Stimulated activated effector memory CD8-positive, alpha-beta T cell treated with anti-CD3 and anti-CD28 coated beads, Interleukin-12 subunit alpha, Interleukin-12 subunit beta, amount 100 ng/mL, for 72 hours (primary cell): ENCODE measurements at places on chromosomes 4 and X.
A peak's percentile ranks its signal among the peaks of the same experiment; 100 is the strongest.

DNA sequence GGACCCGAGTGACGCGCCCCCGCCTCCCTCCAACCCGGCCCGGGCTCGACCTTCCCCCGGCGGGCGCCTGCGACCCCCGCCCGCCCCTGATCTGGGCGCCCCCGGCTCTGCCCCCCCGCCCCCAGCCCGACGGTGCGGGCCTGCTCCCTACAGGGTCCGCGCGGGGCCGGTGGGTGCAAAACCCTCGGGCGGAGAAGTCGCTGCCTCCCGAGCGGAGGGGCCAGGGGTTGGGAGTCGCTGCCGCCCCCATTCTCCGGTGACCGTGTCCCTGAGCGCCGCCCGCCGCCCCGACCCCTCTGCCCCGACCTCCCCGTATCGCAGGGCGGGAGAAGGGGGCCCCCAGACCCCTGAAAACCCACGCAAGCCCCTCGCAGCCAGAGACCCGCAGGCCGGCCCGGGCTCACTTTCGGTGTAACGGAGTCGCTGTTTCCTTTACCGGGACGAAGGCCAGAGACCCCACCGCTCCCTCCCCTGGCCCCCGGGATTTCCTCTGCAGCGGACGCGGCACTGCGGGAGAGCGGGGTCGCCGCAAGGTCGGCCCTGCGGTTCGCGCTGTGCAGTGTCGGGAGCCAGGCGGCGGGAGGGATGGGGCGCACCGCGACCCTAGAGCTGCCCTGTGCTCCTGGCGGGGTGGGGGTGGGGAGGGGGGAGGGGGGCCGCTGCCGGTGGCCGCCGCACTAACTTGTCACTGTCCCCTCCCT lies 729 bp upstream of the CPLX1 start:
- DNase-seq, result no peak

DNA sequence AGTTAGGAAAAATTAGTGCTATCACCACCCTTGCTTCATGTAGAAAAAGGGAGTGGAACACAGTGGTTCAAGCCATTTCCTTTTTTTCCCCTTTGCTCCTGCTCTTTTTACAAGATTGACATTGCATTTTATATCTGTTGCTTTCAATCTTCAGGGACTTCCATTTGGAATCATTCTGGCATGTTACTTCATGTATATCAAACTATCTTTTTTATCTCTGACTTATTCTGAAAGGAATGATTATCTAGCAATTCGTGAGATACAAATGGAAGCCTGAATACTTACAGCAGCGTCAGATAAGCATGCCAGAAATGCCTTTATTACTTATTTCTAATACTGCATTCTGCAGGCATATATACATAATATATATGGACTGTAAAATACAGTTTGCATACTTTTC lies 20.4 kb downstream of the ADGRL3 start:
- no peak for DNase-seq

GRCh38 chrX:149650162-149650561 lies 18.6 kb upstream of the TMEM185A start:
- no peak for DNase-seq

DNA sequence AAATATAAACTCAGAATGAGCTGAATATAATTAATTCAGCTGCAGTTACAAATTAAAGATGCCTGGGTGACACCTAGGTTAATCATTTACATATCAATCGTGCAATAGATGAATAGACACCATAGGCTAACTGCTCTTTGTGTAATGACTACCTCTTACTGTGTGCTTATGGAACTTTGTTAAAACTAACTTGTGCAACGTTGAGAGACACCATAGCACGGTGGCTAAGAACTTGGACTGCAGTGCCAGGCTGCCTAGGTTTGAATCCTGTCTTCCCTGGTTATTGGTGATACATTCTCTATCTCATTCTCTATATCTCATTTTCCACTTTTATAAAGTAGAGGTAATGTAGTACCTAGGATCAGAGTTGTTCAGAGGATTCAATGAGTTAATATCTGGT lies 46.9 kb downstream of the SMAD1 start:
- DNase-seq, result no peak

DNA sequence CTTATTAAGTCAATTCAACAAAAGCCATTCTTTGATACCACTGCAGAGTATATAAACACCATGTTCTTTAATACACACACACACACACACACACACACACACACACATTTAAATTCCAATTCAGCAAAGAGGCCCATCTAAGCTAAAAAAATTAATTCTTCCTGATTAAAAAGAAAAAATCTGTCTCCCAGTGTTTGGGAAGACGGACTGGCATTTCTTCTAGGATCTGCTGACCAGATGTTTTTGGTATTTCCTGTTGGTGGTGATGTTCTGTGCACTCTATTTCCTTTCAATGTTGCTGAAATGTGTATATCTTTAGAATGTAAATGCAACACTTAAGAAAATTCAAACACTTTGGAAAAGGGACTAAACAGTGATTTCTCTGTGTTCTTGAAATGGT lies 243.8 kb downstream of the THOC2 start:
- DNase-seq, result no peak

DNA sequence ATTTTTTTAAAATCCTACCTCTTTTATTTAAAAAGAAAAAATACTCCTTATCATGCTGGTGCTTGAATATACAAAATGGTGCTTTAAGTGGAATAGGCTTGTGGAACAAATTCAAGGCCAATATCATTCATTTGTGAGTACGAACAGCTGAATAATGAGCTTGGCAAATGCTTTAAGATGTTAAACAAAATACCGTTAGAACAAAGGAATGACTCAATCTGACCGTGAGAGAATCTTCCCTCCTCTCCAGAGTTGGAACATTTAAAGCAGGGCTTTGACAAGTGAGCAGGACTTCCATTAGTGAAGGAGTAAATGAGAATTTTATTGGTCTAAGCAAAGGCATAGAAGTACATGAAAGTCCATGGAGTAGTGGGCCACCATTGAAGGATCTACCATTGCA lies 74.5 kb downstream of the DCLK2 start:
- no peak for DNase-seq

DNA sequence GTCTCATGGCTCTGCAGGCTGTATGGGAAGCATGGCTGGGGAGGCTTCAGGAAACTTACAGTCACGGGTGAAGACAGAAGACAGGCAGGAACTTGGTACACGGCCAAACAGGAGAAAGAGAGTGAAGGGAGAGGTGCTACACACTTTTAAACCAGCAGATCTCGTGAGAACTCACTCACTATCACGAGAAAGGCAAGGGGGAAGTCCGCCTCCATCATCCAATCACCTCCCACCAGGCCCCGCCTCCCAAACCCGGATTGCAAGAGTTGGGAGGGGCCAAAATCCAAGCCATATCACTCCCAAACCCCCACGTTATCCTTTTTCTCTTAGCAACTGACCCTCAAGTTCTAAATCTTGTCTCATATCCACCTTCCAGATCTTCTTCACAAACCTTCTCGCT lies 1710.5 kb upstream of the TENM3 start:
- DNase-seq, result no peak

GRCh38 chr4:6290769-6291547 lies 21.3 kb downstream of the WFS1 start:
- DNase-seq, result no peak

DNA sequence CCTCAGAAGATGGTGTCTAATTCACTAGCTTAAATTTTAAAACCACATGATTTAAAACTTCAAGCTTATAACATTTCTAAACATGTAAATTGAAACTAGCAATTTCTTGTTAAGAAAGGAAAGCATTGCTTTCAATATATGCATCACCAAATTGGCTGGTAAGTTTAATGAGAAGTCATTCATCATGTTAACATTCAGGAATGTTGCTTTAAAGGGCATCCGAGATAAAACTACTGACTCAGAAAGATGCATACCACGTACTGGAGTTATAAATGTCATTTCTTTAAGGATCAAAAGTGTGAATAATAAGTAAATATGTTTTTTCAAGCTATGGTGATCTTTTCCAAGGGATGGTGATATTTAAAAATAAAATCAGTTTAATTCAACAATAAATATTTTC lies 83.3 kb upstream of the VCX2 start:
- no peak for DNase-seq

GRCh38 chr4:71866212-71866885 lies 82.5 kb upstream of the GC start:
- DNase-seq, result no peak

- DNase-seq, result no peak
These were observed 301.1 kb downstream of the ARHGAP24 start for GRCh38 chr4:85776096-85776495.

DNA sequence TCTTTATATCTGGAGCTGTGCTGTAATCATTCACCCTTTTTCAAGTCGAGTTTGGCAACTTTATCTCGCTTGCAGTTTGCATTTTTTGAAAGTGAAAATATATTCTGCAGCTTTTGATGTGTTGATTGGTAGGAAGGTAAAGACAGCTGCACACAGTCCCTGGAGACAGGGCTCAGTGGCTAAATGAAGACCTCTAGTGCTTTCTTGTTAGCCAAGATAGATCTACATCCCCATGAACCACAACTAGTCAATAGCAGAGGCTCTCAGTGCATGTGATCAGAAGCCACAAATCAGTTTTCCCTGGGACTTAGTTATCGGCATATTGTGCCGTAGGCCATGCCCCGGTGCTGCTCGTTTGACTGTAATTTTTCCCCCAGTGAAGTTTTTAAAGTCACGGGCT lies 587.7 kb upstream of the PITX2 start:
- no peak for DNase-seq

GRCh38 chr4:32191961-32192360 lies 1471.8 kb downstream of the PCDH7 start:
- no peak for DNase-seq

- no peak for DNase-seq
These were observed 174.5 kb upstream of the DKK2 start for GRCh38 chr4:107210450-107211239.

DNA sequence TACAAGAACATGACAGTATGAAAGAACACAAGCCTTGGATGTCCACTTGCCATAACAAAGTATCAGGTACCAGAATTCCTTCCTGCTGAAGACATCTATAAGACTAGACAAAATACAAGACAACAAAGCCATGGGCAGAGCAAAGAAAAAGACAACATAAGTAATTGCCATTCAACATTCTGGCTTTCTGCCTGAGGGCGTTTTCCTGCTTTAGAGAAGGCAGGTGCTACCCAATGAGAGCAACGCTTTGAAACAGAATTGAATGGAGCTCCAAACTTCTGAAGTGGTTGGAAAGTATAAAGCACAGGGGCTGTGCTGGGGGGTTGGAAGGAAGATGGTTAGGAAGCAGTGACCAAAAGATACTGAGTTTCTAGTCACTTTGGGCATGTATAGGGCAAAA lies 30.1 kb downstream of the PDE5A start:
- DNase-seq, result no peak

DNA sequence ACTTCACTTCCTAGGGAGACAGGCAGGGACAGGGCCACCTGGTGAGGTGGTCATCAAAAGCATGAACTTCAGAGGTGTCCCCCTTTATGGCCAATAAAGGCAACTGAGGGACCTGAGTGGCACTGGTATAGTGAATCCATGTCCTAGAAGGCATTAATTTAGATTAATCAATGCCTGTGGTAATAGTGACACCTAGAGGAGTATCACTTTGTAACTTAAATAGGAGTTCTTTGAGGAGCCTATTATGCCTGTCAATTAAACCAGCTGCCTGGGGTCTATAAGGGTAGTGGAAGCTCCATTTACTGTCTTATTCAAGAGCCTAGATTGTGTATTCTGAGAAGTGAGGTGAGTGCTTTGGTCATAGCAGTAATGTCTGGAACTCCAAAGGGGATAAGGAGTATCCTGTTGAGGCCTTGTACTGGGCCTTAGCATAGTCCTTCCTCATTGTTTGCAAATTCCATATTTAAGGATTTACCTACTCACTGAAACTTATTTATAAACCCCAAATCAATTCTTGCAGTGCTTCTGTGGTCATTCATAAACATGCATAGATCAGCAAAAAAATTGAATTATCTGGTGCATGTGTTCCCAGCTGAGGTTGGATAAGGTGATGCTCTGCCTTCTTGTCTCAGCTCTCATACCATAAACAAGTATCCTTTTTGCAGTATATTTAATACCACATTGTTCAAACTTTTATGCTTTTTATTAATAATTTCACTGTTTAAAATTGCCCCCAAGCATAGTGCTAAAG lies 213.8 kb upstream of the RADX start:
- DNase-seq, result no peak

DNA sequence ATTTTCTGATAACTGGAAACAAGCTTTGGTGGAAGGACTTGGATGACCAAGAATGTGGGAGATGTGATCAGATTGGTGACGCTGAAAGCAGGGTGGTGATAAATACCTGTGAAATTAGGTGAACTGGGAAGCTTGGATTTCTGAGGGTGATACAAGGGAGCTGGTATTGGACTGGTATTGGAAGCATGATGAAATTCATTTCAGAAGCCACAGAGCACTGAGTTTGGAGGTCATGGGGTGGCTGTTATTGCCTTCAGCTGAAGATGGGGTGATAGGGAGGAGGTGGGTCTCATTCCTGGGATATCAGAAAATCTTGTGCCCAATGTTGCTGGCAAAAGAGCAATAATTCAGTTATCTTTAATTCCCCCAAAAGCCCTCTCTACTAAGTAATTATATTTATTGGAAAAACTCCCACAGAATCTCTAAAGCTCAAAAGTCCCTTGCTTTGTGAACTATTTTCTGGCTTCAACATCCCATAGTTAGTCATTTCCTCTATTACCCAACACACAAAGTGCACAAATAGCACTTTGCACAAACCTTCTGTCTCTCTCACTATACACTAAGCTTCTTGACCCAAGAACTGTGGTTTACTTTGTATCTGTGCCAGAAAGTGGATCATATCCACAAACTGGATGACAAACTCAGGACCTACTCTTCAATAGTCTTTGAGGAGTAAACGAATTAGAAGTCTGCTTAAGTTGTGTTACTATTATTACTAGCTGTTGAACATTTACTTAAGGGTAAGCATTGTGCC lies 23.1 kb upstream of the CAMK2D start:
- no peak for DNase-seq

- no peak for DNase-seq
These were observed 203.1 kb downstream of the BCOR start for GRCh38 chrX:39894683-39895082.

GRCh38 chrX:19017271-19017670 lies 33.4 kb upstream of the PHKA2 start:
- no peak for DNase-seq

DNA sequence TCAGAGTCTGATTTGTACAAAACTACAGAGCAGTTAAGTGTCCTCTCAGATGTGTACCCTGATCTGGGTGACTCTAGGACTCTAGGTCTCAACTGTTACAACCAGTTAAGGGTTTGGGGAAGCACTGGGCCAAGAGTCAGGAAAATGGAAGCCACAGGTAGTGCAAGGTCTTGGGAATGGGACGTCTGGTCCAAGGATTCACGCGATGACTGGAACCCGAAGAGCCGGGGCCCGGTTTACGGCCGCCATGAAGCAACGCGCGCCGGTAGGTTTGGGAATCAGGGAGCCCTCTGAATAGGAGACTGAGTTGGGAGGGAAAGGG lies 321 bp upstream of the HPRT1 start:
- no peak for DNase-seq

GRCh38 chr4:71346710-71347109 lies 7.9 kb downstream of the SLC4A4 start:
- no peak for DNase-seq

DNA sequence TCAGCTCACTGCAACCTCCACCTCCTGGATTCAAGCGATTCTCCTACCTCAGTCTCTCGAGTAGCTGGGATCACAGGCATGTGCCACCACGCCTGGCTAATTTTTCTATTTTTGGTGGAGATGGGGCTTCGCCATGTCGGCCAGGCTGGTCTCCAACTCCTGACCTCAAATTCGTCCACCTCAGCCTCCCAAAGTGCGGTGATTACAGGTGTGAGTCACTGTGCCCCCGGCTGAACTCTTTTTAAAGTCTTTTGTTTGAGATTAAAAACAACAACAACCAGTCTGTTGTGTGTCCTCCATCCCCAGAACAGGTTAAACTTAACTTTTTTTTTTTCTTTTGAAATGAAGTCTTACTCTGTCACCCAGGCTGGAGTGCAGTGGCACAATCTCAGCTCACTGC lies 36.3 kb upstream of the RBPJ start:
- DNase-seq, result peak; percentile 34
